H54 (cell line): ENCODE measurements at places on chromosomes 2 and 18.

GRCh38 chr2:20370191-20370590, 19.5 kb upstream of the PUM2 start:
- no peak for DNase-seq

DNA sequence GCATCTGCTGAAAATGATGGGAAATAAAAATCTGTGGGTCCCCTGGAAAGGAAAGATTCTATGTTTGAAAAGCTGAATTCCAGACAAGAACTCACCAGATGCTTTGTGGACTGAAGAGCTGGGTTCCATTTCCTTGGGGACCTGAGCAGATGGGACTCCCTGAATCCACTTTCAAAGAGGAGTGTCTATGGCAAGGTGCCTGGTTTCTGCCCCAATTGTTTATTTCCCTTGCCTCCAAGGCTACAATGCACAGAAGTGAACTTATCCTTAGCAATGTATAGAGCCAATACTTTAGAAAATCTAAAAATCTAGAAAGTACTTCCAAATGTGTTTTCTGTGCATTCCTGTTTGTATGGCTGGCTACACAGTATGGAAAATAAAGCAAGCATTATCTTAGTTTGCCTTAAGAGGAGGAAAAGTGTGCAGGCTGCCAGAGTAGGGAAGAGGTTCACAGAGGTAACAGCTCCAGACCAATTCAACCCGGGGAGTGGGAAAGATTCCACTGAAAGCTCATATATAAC, 420.5 kb downstream of the NRXN1 start:
- DNase-seq, result no peak

- no peak for DNase-seq
These were observed 18.7 kb downstream of the C2orf74 start for GRCh38 chr2:61180686-61181085.

DNA sequence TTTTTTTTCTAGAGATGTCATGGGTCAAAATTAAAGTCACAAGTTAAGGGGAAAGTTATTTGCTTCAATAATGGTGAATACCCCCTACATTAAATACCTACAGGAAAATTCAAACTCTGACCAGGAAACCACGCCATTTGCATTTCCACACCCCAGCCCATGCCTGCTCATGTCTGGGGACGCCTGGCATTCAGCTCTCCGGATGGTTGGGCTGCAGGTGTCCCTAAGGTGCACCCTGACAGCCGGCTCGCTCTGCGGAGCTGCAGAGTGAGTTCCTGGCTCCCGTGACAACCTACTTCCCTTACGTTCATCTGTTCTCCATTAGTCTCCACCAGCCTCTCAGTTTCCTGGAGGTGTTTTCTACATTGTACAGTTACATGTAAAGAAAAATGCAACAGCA, 122.7 kb upstream of the RIOK3 start:
- no peak for DNase-seq

GRCh38 chr2:176325732-176326131, 56.5 kb downstream of the MTX2 start:
- no peak for DNase-seq

DNA sequence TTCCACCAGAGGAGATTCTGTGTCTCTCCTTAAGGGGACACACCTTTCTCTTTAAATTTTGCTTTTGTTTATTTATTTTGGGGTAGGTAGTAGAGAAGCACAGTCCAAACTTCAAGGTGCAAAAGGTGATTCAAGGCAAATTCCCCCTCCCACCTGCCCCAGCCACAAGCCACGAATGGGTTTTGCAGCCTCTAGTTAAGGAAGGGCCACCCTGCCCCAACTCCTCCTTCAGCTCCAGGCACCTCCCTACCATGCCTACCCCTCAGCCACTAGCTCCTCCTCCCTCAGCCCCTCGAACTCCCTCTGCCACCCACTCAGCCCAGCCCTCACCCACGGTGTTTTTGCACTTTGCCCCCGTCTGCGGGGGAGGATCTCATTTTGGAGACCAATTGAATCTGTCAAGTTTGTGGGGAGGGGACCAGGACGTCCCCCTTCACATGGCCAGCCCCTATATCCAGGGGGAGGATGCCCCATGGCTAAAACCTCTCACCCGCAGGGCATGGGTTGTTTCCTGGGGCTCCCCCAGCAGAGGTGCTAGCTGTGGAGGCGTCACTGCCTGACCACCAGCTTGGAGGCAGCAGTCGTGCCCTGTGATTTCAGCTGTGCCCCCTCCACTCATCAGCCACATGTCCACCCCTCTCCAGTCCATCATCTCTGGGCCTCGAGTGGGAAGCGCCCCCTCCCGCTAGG, 4.5 kb downstream of the HAAO start:
- DNase-seq, result no peak

- no peak for DNase-seq
These were observed 49.2 kb upstream of the NEMP2 start for GRCh38 chr2:190583507-190584337.

GRCh38 chr2:74086021-74086420, 61.7 kb downstream of the BOLA3 start:
- DNase-seq, result no peak

DNA sequence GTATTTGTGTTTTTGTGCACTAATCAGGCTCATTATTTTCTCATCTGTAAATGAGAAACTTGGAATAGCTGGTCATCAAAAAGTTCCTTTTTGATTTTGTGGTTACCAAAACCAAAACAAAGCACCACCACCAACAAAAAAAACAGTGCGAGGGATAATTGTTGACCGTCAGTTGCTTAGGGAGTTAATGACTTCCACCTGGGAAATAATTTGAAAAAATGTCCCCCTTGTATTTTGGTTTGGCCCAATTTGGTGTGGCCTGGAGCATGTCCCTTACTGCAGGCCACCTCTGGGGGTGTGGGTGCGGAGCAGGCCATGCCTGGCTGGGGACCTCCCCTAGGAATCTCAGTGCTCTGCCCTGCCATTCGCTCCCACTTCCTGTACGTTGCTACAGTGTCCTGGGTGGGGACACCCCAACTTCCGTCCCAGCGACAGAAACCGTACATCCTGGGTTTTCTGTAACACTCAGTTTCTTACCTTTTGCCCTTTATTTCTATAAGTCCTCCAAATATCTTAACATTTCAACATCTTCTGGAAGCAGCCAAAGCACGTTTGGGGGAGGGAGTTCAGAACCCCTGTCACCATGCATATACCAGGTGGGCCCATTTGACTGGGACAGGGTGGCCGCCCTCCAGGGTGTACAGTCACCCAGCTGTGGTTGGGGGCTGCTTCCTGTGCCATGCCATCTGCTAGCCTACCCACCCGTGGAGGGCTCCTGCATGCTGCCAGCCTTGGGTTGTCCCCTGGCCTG, 31.3 kb downstream of the NCK2 start:
- no peak for DNase-seq

DNA sequence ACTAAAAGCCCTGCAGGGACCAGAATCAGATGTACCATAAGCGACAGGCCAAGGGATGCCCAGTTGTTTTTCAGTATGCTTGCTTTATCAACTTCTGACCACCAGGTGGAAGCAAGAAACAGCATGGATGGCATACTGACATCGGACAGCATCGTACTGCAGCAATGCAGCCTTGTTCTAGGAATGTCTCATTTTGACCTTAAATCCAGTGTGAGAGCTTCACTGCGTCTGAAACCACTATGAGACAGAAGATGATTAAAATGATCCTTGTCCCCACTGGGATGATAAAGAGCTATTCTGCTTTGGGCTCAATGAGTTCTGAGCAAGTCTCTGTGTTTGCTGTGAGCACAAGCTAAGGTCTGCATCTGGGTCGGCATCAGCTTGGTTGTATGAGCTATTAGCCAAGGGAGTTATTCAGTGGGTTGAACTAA, 54.3 kb downstream of the CDK15 start:
- peak; percentile 35 for DNase-seq
